Cerebellar cortex (tissue), 1 donor: ENCODE measurements at places on chromosomes 16 and 17.

GRCh38 chr17:74832421-74832820 is 27.3 kb downstream of the GRIN2C start:
- no peak for DNase-seq

DNA sequence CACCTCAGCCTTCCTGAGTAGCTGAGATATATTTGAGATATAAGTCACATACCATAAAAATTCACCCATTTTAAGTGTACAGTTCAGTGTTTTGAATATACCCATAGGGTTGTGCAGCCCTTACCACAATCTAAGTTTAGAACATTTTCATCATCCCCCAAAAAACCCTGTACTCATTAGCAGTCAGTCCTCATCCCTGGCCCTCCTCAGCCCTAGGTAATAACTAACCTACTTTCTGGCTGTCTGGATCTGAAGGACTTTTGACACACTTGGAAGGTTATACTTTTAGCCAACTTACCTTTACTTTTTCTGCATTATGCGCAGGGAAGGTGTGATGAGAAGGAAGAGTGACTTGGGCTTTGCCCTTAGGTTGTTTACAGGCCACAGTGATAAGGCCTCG is 4.0 kb upstream of the PLEKHG4 start:
- no peak for DNase-seq

- DNase-seq = no peak
Observed at GRCh38 chr17:39629898-39630297, 3.1 kb downstream of the PPP1R1B start.

DNA sequence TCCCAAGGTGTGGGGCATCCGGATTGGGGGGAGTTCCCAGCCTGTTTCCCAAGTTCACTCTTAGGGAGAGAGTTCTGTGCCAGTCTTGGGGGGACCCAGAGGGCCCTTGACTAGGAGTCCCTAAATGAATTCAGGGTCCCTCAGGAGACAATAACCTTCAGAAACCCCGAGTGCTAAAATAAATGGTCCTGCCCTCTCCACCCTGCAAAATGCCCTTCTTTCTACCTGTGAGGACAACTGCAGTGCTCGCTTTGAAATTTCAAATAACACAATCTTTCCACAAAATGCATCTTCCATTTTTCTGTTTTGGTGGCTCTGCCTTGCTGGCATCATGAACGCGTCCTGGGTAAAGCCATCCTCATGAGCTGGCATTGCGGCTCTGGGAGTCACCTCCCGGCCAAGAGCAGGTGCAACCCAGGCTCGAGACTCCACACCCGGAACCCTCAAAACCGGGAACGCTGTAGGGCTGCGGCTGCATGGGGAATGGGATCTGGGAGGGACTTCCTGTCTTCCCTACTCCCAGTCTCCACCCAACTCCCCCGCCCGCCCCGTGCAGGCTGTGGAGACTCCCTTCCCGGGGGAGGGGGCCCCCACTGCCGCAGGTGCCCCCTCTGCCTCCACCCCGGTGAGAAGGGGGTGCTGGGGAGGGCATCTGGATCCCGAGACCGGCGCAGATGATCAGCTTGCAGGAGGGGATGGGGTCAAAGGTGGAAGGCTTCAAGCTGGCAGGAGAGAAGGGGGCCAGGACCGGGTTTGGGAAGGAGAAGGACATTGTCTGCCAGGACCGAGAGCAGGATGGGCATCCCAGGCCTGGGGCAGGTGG is at the start of gene ZNF205:
ZNF205 (plus strand) TSS at position 529 of the 823 bp plus-strand sequence. CDS start 845 bp downstream, outside the sequence.
- peak; percentile 91 for DNase-seq

DNA sequence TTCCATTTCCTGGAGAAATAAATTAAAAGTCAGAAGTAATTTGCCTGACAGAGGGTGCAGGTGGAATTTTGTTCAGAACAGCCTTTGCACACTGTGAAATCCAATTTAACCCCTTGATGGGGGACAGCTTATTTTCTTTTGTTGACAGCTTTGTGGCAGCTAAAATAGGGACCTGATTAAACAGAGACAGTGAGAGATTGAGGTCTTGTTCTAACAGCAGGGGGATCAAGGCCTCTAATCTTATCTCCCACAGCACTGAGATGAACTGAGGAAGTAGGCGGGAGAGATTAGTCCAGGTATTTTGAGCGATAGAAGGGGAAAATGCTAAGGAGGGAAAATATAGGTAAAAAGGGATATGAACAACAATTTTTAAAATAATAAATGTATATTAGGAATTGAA is 1491.4 kb upstream of the GOT2 start:
- no peak for DNase-seq

DNA sequence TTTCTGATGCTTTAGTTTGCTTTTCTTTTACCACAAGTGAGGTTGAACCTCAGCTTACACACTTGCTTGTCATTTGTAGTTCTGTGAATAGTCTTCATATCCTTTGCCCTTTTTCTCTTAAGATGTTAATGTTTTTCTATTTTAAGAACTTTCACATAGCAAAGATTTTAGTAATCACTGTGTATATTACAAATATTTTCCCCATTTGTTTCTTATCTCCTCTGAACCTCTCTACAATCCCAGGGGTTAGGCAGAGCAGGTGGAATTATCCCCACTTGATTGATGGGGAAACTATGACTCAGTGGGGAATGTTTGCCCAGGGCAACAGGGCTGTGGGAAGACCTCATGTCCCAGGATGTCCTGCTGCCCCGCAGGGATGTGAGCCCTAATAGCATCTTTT is 11.7 kb upstream of the MYH3 start:
- DNase-seq = no peak

DNA sequence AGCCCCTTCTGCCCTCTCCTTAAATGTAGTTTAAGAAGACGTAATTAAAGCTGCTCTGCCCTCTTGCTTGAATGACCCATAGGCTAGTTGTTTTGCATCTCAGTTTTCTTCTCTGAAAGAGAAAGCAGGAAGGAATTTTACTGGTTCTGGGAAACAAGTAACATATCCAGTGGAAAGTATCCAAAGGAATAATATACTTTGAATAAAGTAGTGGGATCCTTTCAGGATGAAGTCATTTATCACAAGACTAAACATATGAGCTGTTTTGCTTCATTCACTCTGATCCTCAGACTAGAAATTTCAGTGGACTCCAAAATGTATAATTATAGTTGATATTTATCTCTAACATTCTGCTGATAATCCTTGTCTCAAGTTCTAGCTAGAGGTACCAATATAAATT is 1297.6 kb upstream of the GOT2 start:
- no peak for DNase-seq

GRCh38 chr16:63361032-63361624 is 1324.9 kb upstream of the CDH8 start:
- DNase-seq = peak; percentile 66

- DNase-seq = no peak
Observed at GRCh38 chr17:31416503-31416923, 25.0 kb downstream of the RAB11FIP4 start.

DNA sequence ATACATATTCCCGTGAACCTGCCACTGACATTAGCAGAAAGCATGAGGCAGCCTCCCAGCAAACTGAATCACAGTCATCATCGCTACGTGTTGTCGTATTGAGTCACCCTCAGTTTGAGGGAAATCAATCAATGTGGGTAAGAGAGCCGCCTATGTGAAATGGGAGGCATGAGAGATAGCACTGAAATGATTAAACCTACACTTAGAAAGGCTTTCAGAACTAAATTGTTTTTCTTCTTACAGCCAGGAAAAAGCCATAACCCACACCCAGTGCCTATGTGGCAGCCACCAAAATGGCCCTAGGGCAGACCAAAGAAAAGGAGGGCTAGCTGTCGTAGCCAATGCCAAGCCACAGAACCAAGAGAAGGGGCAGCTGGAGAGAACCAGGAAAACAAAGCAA is 90.5 kb downstream of the ADAMTS18 start:
- no peak for DNase-seq
